ENCODE measurements at places on chromosomes 2 and 18.

GRCh38 chr18:70276416-70277191, 12.2 kb upstream of the SOCS6 start:
- DNase-seq: no peak

GRCh38 chr2:120134263-120134662, 88.9 kb downstream of the TMEM185B start:
- no peak for DNase-seq

DNA sequence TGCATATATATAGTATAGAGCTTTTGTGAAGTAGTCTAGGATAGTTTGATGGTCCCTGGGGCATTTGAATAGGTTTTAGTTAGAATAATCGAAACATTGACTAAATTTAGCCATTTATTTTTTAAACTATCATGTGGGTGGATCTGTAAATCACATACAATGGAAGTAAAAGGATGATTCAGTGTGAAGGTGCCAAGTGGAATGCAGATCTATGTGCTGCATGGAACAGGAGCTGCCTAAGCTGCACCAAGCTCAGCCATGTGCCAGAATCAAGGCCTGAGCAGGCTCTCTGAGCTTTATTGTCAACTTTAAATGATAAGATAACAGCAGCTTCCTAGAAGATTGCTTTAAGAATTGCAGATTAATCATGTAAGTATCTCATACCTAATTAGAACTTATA, 1996.2 kb upstream of the PIK3C3 start:
- DNase-seq: no peak

- no peak for DNase-seq
Measured at GRCh38 chr2:102788885-102789260, 27.0 kb downstream of the TMEM182 start.

DNA sequence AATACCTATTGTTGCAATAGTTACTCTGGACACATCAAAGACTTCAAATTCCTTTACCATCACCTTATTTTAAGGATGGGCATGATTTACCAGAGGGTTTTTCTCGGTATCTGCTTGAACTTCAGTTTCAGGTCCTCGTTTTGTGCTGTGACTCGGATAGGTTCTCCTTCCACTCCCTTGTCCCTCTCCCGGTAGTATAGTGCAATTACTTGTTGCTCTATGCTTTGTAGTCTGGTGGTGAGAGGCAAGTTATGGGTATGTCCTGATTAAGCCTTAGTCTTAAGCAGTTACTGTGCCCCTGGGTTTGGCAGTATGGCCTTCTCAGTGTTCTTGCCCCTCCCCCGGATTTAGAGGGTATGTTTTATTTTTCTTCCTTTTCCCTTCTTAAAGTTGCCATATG, 96.6 kb downstream of the RHBDD1 start:
- no peak for DNase-seq

DNA sequence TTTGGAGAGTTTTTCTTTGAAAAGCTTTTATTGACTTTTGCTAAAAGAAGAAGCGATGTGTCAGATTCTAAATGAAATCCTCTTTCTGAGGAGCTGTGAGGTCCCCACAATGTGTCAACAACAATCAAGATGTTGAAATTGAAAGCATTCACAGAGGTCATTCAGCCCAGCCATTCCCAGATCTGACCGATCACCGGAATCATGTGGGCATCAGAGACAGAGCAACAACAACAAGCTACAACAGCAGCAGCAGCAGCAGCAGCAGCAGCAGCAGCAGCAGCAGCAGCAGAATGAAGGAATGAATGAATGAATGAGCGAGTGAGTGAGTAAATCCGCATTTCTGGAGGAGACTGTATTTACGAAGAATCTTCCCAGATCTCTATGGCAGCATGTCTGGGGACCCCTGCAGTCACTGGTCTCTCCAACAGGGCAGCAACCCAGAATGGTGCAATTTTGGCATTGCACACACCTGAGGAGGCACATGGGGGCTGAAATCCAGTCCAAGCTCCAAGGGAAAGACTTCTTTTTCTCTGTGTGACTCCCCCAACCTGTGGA, 299.0 kb downstream of the MYCN start:
- no peak for DNase-seq

- DNase-seq: no peak
Measured at GRCh38 chr2:43280994-43281393, 54.6 kb upstream of the ZFP36L2 start.

DNA sequence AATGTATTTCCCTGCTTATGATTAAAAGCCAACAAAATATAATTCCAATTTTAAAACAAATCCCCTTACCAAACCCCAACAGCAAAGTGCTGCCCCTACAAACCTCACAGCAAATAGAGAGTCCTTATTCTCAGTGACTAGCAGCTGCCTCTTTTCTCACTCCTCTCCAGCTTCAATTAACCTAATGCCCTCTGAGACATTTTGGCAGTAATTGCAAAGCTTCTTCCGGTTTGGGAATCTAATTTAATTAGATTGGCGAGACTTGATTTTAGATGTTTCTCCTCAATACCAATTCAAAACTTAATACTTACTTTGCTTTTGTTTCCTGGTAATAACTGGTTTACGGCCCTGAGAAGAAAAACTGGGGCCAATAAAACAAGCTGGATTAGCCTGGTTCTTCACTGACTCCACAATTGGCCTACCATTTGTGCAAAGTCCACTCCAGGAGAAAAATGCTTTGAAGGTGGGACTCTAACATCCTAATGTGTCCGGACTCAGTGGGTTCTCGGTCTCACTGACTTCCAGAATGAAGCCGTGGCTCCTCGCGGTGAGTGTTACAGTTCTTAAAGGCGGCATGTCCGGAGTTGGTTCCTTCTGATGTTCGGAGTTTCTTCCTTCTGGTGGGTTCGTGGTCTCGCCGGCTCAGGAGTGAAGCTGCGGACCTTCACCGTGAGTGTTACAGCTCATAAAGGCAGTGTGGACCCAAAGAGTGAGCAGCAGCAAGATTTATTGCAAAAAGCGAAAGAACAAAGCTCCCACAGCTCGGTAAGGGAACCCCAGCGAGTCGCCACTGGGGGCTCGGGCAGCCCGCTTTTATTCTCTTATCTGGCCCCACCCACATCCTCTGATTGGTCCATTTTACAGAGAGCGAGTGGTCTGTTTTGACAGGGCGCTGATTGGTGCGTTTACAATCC, 52.8 kb downstream of the SLC35F5 start:
- no peak for DNase-seq

DNA sequence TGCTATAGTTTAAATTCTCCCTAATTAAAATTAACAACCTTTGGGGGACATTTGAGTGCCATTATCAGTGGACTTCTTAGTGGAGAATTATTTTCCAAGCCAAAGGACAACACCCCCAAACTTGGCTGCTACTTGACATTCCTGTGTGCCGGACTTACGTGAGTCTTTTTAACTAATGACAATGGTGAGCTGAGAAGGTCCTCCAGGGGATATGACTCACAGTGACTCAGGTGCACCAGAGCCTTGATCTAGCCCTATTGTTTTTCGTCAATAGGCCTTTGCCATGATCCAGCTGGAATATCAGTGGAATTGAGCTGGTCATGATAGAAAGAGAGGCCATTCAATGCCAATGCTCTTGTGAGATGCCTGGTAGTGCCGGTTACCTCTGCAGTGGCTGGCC, 118.1 kb upstream of the CXCR4 start:
- no peak for DNase-seq

GRCh38 chr2:118535818-118536212, 311.6 kb downstream of the EN1 start:
- DNase-seq: no peak

GRCh38 chr2:16023506-16024360, 83.4 kb downstream of the MYCN start:
- no peak for DNase-seq
